ENCODE measurements at places on chromosomes 2 and 18. TPM values are rescaled to one million over a fixed set of nuclear protein-coding genes. Genes with fewer than 3 reads are reported as not detected.

APOB gene
- not detected for polyA plus RNA-seq

NLRC4 gene
- polyA plus RNA-seq, result 0.84 TPM

MDH1B gene
- polyA plus RNA-seq, result 11.8 TPM

CYP26B1 gene
- 1.1 TPM for polyA plus RNA-seq

AKAIN1 gene
- polyA plus RNA-seq, result 444 TPM

ARMC9 gene
- polyA plus RNA-seq, result 10.5 TPM

DNAJC5G gene
- not detected for polyA plus RNA-seq

EMX1 gene
- not detected for polyA plus RNA-seq

REG3G gene
- polyA plus RNA-seq, result not detected

ALPP gene
- not detected for polyA plus RNA-seq

IL1B gene
- not detected for polyA plus RNA-seq

ZBTB7C gene
- polyA plus RNA-seq, result 1.1 TPM

ANKAR gene
- polyA plus RNA-seq, result 1.5 TPM

C2orf76 gene
- polyA plus RNA-seq, result 47.8 TPM

GLI2 gene
- polyA plus RNA-seq, result 0.19 TPM

FZD7 gene
- 3.3 TPM for polyA plus RNA-seq
